ENCODE measurements at places on chromosomes 7 and 10.

GRCh38 chr7:132381742-132382472 is 194.4 kb downstream of the PLXNA4 start:
- no peak for DNase-seq

- no peak for DNase-seq
These were observed 61.1 kb downstream of the PKD1L1 start for GRCh38 chr7:47887016-47887640.

GRCh38 chr7:112202816-112203215 is 3.4 kb downstream of the DOCK4 start:
- DNase-seq = no peak

DNA sequence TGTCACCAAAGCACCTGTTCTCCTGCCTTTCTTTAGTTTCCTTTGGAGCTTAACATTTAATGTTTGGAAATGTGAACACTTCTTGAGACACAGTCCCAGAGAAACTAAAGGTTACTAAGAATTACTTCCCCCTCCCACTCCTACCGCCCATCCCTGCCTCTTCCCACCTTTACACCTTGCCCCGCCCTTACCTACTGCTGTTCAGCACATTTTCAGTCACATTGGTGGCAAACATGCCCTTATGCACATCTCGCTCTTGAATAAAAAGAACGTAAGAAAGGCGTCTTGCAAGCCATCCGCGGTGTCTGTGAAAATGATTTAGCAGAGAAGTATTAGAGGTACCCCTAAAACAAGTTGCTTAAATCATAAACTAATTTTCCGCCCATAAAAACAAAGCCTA is 8.2 kb downstream of the GPAM start:
- no peak for DNase-seq

GRCh38 chr10:81594991-81595390 is 280.0 kb upstream of the NRG3 start:
- no peak for DNase-seq

DNA sequence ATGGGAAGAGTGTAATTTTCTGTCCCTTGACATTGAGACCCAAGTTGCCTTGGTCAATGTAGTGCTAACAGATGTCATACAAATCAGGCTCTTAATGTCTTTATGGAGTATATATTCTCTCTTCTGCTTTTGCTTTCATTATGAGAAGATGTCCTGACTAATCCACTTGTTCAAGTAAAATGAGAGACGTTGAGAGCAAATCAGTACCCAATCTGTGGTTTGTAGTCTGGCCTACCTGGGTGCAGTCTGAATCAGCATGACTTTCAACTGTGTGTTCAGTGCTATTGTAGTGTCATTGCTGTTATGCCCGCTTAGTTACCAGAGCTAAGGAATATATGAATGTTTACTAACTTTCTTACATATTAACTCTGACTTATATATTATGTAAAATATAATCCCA is 612.4 kb downstream of the ANKRD7 start:
- no peak for DNase-seq

GRCh38 chr10:83625831-83626360 is 513.4 kb upstream of the GHITM start:
- DNase-seq = no peak

DNA sequence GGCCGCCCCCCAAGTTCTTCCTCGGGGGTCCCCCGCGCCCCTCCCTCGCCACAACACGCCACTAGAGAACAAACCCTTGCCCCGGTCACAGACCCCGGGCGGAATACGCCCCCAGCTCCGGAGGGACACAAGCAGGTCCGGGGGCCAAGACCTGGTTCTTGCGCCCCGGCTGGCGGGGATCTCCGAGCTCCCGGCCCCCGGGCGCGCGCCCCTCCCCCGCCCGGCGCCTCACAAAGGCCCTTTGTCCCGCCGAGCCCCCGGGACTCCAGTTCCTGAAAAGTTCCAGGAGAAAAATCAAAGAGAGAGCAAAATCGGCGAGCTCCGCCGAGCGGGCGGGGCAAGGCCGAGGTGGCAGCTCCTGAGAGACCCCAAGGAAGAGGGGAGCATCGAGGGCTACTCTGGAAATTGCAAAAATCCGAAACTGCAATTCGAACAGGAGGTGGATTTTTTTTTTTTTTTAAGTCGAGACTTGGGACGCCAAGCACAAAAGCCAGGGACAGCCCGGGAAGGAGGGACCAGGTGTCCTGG is 4.0 kb downstream of the TNRC18 start:
- no peak for DNase-seq

DNA sequence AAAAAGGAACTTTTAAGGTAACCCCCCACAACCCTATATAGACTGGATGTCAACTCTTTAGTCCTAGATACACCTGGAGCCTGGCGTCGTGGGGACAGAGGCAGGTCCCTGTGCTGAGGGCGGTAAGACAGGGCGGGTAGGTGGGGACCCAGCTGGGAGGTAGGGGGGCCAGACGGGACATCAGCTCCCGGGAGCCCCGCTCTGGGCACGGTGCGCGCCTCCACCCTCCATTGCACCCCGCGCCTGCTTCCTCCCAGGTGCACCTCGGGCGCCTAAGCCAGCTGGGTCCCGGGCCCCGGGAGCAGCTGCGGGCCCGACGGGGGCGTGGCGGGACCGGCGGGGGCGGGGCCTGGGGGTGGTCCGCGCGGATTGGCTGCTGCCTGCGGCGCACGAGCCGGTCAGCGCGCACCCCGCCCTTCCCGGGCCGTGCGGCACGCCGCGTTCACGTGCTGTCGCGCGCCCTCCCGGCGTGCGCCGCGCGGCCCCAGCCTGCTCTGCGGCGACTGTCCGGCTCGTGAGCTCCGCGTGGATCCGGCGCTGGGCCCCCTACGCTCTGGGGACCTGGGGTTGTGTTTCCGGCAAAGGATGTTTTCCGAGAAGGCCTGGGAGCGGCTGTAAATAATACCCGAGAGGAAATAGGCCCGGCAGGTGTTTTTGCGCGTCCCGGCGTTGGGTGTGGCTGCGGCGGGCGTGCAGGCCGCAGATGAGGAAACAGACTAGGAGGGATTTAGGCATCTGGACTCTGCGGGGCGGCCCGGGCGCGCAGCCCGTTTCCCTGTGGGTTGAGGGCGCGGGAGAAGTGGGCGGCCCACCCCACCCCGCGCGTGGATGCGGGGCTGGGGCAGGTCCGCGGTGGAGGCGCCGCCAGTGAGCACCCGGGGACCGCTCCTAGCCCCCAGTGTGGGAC is 39.1 kb upstream of the PFKFB3 start:
- peak; percentile 77 for DNase-seq

DNA sequence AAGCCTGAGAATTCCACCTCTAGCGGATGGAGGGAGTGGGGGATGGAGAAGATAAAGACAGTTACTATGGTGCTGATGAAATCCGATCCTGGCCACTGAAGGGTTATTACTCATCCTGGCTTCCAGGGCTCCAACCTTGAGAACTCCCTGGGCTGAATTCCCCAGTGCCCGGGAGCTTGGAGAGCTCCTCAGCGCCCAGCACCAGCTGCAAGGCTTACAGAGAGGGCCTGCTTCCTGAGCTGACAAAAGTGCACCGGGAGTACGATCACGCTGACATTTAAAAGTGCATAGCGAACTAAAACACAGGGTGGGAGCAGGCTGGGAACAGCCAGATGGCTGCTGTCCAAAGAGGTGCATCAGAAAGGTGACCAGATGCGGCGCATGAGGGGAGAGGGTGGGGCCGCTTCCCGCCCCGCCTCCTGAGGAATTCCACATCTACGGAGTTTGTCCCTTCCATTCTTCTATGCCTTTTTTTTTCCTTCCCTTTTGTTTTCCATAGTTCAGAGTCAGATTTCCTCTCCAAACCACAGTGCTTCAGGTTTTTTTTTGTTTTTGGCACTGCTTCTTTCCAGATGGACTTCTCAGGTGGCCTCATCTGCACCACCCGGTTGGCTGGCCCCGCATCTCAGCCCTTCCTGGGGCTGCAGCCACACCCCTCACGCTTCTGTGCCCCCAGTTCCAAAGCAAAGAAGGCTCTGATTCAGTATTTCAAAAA is 62.4 kb upstream of the MKRN1 start:
- DNase-seq = no peak

DNA sequence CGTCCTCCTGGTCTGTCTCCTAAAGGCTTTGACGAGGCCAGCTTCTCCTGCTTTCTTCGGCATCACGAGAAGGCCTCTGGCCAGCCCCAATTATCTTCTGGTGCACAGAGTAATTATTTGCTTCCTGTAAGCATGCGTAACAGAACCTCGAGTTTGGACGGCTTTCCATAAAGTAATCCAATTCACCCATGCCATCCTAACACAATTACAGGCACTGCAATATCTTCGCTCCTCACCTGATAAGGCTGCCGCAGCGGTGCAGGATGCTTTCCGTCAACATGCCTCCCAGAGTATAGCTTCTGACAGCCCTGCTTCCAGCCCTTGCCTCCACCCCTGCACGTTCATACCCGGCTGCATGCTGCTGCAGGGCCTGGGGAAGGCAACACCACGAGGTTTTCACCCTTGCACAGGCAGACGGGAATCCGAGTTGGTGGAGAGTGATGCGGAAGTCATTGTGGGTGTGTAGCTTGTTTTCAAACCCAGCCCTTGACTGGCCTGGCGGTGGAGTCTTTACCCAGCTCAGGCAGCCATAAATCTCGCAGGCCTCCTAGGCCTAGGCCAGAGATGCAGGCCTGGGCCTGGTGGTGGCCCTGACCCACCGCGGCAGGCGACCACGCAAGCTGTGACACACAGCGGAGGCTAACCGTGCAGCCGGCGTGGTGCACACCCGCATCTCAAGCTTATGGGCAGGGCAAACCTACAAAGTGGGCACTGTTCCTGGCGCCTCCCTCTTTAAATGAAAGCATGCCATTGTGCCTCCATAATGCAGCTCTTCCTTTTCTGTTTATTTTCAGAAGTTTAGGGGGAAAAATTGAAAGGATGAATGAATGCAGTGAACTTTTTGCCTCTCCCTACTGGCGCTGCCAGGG is 12.7 kb downstream of the EBF3 start:
- DNase-seq = no peak

GRCh38 chr7:20320322-20320721 is 10.4 kb upstream of the ITGB8 start:
- DNase-seq = no peak

DNA sequence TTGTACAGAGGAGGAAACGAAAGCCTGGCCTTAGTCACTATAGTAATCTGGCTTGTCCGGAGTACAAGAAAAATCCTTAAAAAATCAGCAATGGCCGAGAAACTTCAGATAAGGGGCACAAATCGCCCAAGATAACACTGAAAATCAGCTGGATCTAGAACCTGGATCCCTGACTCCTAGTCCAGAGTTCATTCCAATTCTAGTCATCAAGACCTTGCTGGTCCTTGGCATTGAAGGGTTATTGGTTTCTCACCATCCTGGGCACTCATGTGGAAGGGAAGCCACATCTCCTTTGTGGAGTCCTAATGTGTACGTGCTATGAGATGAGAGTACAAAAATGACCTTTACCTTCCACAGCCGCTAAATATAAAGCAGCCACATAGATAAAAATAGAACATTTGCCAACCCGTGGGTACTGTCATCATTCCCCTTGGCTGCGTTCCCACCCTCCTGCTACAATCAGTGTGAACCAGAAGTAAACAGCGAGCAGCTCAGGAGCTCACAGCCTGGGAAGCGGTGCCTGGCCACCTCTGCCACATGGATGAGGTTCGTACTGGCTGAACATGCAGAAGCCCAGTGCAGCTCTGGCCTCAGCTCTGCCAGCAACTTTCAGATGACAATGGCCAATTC is 116.0 kb upstream of the PDLIM1 start:
- DNase-seq = no peak

DNA sequence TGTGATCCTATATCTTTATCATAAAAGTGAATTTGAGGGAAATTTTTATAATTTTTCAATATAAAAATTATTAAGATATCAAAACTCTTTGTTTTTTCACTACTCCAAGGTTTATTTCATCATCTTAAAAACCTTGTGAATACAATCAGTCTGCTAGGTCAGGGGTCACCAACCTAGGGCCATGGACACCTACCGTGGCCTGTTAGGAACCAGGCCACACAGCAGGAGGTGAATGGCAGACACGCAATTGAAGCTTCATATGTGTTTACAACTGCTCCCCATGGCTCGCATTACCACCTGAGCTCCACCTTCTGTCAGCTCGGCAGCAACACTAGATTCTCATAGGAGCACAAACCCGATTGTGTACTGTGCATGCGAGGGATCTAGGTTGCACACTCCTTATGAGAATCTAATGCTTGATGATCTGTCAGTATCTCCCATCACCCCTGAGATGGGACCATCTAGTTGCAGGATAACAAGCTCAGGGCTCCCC is 271.2 kb upstream of the C7orf33 start:
- no peak for DNase-seq

GRCh38 chr7:25026156-25026555 is 46.2 kb upstream of the OSBPL3 start:
- DNase-seq = no peak

- no peak for DNase-seq
These were observed 19.8 kb downstream of the STAMBPL1 start for GRCh38 chr10:88899886-88900285.

- peak; percentile 27 for DNase-seq
These were observed 59.8 kb upstream of the ZNRF2 start for GRCh38 chr7:30224511-30225062.

GRCh38 chr10:98131619-98132018 is 2.8 kb upstream of the R3HCC1L start:
- no peak for DNase-seq

DNA sequence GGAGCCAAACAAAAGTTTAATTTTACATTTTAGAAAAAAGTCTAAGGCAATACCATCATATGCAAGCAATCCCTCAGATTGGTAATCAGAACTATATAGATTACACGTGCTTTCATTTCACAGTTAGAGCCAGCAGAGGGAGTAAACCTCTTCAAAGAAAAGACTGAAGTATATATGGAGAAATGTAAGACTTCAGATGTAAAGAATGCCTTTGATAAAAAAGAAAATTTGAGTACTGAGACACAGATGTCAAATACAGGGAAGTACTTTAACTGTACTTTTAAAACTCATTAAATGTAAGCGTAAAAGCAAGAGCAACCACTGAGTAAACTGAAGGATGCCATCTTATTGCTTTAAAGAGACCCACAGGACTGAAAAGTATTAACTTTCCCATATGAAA is 101.4 kb upstream of the FAM133B start:
- DNase-seq = peak; percentile 84

GRCh38 chr10:112531421-112531820 is 84.4 kb downstream of the VTI1A start:
- no peak for DNase-seq

DNA sequence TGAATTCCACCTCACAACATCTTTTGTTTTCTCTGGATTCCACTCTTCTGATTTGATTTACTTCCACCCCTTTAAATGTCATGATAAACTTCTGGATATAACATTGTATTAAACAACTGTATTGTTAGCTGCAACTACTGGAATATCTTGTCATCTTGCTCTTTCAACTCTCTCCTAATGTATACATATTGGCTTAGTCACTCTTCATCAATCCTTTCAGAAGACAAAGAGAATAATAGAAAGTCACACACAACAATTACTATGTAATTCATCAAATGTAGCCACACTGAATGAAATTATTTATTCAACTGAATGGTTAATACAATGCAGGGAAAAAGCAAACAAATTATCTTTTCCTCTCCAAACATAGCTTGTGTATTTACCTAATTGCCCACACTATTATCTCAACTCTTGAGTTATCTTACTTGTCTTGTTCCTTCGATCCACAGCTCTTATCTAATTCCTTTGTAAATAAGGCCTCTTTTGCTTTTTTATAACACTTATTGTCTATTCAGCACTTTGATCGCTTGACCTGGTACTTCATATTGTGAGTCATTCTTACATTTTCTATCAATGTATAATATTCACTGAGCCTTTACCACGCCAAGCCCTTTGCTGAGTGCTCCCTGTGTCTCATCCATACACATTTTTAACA is 16.7 kb downstream of the SEMA3A start:
- no peak for DNase-seq
